Stimulated activated CD4-positive, alpha-beta T cell treated with anti-CD3 and anti-CD28 coated beads, Interleukin-2, amount 100 ng/mL, for 24 hours (primary cell): ENCODE measurements at places on chromosomes 4 and X.

DNA sequence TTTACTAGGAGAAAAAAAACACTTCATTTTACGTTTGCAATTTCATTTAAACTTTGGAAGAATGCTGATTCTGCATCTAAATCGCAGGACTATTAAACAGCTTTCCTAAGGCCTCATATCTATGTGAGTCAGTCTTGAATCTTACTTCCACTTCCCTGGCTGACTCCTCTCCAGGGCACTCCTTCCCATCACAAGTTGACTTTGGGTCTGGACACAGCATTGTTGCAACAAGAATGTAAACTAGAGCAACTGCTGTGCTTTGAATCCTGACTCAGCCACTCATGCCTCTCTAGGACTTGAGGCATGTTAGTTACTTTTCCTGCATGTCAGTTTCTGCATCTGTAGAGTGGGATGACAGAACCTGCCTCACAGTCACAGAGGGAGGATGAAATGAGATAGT, 413.8 kb downstream of the FAT4 start:
- no peak for DNase-seq

DNA sequence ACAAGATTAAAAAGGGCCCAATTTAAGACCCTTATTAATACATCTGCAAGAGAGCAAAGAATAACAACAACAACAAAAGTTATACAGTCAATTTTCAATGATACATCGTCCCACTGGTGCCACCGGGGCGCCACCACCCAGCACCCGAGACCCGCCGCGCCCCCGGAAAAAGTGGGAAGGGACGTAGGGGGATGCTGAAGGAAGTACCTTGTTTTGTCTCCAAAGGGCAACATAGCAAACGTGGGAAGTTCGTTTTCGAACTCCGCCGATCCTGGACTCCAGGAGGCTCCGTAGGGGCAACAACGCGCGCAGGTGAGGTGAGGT, 1.7 kb downstream of the PDE5A start:
- DNase-seq = no peak

GRCh38 chr4:141022111-141022695, 111.1 kb downstream of the RNF150 start:
- DNase-seq = no peak

GRCh38 chr4:102153391-102153790, 191.9 kb downstream of the SLC39A8 start:
- DNase-seq = no peak
